Tibial nerve (tissue), 4 donors: ENCODE measurements at places on chromosomes 16 and 17. TPM values are rescaled to one million over a fixed set of nuclear protein-coding genes. Genes with fewer than 3 reads are reported as not detected.

GRCh38 chr17:80760511-80760911 lies 215.9 kb downstream of the RPTOR start:
- DNase-seq, result no peak

- no peak for DNase-seq
These were observed 431.2 kb downstream of the SLC39A11 start for GRCh38 chr17:72661116-72661944.

DNA sequence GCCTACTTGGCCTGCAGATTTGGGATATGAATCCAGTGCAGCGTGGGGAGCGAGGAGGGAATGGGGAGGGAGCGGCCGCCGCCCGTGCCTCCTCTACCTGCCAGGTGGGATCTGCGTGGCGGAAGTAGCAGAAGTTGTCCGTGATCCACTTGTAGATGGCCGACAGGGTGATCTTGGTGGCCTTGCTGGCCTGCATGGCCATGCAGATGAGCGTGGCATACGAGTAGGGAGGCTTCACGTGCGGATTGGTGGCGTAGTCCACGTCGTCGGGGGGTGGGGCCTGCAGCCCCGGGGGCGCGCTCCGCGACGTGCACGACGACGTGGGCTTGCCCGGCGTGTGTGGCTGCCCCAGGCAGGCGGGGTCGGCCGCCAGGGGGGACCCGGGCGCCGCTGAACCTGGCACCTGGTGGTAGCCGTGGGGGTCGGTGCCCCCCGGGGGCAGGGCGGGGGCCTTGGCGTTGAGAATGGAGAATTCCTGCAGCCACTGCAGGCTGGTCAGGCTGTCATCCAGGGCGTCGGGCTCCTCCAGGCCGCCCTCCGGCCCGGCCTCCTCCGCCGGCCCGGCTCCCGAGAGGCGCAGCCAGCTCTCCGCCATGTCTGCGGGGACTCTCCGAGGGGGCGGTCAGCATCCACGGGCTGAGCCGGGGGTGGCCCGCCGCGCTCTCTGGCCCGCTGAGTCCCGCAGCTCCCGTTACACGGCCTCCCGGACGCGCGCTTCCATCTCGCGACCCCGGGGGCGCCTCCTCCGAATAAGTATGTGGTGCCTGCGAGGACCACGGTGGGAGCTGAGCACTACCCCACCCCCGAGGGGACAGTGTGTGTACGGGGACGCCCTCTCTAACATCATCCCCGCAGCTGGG lies 1.0 kb downstream of the FOXJ1 start:
- no peak for DNase-seq

- no peak for DNase-seq
These were observed 190.0 kb downstream of the FOXL1 start for GRCh38 chr16:86768228-86768791.

- DNase-seq, result no peak
These were observed 57.3 kb downstream of the RAP1GAP2 start for GRCh38 chr17:2853283-2854142.

Gene KRTAP17-1
- not detected for total RNA-seq

Gene TBC1D28
- total RNA-seq, result not detected
